ENCODE measurements at places on chromosomes 1 and 21. TPM values are rescaled to one million over a fixed set of nuclear protein-coding genes. Genes with fewer than 3 reads are reported as not detected.

- no peaks in the 10 kb centered on the region for H3K27me3 ChIP-seq
- no peaks in the 10 kb centered on the region for H3K36me3 ChIP-seq
- no peak overlapping the region for H3K27ac ChIP-seq
- no peak overlapping the region for H3K4me3 ChIP-seq
- no peak for DNase-seq
- H3K4me1 ChIP-seq, result peaks cover 10% of the 10 kb centered on the region
Measured at GRCh38 chr1:55636696-55637095, 421.5 kb upstream of the USP24 start.

GRCh38 chr21:40134731-40135492, 267.7 kb downstream of the PCP4 start:
- no peaks in the 10 kb centered on the region for H3K4me1 ChIP-seq
- H3K27me3 ChIP-seq, result no peaks in the 10 kb centered on the region
- H3K27ac ChIP-seq, result no peak overlapping the region
- no peak overlapping the region for H3K4me3 ChIP-seq
- H3K36me3 ChIP-seq, result no peaks in the 10 kb centered on the region

GRCh38 chr1:90335558-90335957, 340.6 kb downstream of the ZNF326 start:
- no peak overlapping the region for H3K4me3 ChIP-seq
- no peaks in the 10 kb centered on the region for H3K36me3 ChIP-seq
- H3K27ac ChIP-seq, result no peak overlapping the region
- H3K27me3 ChIP-seq, result no peaks in the 10 kb centered on the region
- no peaks in the 10 kb centered on the region for H3K4me1 ChIP-seq

Gene TAL1
- total RNA-seq, result 3.0 TPM

- H3K4me3 ChIP-seq, result no peak overlapping the region
- peak overlapping the region; percentile 84 for H3K27ac ChIP-seq
- peaks cover 23% of the 10 kb centered on the region for H3K4me1 ChIP-seq
- no peaks in the 10 kb centered on the region for H3K36me3 ChIP-seq
- H3K27me3 ChIP-seq, result no peaks in the 10 kb centered on the region
Measured at GRCh38 chr1:184838504-184838951, 83.9 kb upstream of the EDEM3 start.

Gene OR2G6
- total RNA-seq, result not detected

DNA sequence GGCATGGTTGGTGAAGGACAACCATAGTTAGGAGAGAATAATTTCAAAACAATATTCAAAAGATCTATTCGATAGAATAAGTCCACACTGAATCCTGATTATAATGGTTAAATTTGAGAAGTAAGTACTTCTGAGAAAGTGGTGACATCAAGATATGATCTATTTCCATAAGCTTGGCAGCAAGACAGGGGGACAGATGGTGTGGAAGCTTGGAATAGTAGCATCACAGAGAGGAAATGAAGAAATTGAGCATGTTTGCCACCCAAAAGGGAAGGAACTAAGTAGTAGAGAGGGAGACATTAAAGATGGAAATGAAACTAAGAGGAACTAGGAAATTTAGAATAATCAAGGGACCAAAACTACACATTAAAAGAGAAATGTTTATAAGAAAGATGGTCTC, 94.5 kb downstream of the OLFM3 start:
- H3K27ac ChIP-seq, result no peak overlapping the region
- H3K36me3 ChIP-seq, result no peaks in the 10 kb centered on the region

Gene GJB3
- not detected for total RNA-seq

DNA sequence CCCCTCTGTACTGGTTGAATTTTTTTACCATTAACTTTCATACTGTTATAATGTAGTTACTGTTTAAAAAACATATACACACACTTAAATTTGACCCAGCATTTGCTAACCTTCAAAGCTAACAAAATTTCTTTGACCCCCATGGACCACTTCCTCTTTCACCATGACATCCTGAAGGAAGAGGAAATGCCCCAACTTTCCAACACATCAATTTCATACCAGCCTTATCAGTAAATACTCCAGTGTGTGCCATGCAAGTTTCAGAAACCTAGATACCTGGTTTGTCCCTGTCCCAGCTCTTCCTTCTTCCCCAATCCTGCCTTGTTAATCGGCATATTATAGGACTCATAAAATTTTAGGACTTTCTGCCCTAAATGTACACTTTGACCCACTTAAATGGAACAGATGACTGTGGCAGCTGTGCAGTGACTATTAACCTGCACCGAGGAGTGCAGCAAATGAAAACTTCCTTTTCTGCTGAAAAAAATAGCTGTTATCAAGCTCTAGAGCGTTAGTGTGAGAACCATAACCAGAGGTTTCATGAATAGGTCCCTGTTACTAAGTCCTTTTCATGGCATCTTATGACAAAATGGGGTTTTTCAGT, 54.1 kb downstream of the DTL start:
- DNase-seq, result no peak
- H3K36me3 ChIP-seq, result no peaks in the 10 kb centered on the region
- H3K4me3 ChIP-seq, result no peak overlapping the region
- H3K4me1 ChIP-seq, result peaks cover 11% of the 10 kb centered on the region
- no peaks in the 10 kb centered on the region for H3K27me3 ChIP-seq
